H9 (cell line): ENCODE measurements at places on chromosomes 5 and 9.

- no peak for DNase-seq
Measured at GRCh38 chr5:137122075-137122474, 377.1 kb downstream of the SPOCK1 start.

DNA sequence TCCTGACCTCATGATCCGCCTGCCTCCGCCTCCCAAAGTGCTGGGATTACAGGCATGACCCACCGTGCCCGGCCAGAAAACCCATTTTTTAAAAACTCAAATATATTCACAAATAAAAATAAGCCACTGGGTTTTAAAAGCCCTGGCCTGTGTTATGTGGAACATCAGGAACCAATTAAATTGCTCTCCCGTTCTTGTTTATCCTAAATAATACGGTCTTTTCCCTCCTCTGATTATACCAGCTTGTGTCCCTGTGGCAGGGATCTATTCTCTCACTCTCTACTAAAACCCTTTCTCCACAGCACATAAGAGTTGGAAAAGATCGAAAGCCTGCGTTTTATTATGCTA is 30.1 kb upstream of the LPAR1 start:
- DNase-seq, result no peak

GRCh38 chr9:120693700-120694008 is 20.6 kb downstream of the MEGF9 start:
- DNase-seq, result no peak

GRCh38 chr5:120354126-120354525 is 110.0 kb upstream of the PRR16 start:
- DNase-seq, result no peak

DNA sequence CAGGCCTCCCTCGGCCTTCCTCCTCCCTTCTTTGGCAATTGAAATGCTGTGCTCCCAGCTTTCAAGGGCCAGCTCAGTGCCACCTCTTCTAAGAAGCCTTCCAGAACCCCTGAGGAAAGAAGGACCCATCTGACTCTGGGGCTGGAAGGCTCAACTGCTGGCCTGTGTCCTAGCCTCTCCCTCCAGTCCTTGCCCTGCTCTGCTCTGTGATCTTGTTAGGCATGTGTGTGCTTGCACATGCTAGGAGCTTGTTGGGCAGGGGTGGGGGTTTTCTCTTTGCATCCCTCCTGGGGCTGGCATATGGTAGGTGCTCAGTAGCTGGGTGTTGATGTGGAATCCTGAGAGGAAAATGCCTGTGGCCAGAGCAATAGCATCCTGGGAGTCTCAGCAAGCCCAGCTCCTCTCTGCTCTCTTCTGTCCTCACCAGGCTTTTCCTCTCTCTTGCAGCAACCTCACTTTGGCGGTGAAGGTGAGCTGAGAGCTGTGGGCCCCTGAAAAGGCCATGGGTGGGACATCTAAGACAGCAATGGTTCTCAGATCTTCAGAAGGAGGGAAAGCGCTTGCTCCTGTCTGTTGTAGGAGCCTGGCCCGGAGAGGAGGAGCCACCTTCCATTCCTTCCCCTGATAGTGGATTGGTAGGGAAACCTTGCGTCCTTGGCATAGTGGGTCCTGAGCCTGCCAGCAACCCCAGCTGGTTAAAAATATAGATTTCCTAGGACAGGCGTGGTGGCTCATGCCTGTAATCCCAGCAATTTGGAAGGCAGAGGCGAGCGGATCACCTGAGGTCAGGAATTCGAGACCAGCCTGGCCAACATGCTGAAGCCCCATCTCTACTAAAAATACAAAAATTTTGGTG is 9.9 kb downstream of the DOLK start:
- DNase-seq, result no peak

GRCh38 chr5:156378159-156378558 is 51.2 kb downstream of the SGCD start:
- no peak for DNase-seq

DNA sequence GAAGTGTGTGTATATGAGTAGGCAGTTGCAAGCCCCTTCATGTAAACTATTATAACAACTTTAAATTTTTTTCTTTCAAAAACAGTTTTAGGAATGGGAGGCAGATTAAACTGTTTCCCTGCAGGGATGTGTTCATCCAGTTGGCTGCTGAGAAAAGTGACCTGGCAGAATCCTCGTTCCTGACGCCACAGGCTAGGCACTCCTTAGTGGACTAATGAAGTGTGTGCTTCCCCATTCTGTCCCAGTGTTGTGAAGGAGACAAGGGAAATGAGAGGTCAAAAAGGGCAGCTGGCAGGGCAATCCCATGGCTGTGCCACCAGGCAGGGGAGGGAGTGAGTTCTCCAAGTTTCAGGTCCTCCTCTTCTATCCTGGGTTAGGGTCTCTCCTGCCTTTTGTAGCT is 59.8 kb downstream of the FOXD1 start:
- no peak for DNase-seq

- no peak for DNase-seq
Measured at GRCh38 chr5:124650951-124651662, 95.3 kb downstream of the ZNF608 start.
